ENCODE measurements at places on chromosomes 13 and 19.

DNA sequence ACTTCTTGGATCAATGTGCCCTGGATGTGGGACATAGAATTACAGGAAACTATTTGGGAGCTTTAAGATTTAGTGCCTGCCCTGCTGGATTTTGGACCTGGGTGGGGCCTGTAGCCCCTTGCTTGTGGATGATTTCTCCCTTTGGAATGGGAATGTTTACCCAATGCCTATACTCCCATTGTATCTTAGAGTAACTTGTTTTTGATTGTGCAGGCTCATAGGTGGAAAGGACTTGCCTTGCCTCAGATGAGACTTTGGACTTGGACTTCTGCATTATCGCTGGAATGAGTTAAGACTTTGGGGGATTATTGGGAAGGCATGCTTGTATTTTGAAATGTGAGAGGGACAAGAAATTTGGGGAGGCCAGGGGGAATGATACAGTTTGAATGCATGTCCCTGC lies 13.5 kb downstream of the SLC15A1 start:
- no peak for DNase-seq

DNA sequence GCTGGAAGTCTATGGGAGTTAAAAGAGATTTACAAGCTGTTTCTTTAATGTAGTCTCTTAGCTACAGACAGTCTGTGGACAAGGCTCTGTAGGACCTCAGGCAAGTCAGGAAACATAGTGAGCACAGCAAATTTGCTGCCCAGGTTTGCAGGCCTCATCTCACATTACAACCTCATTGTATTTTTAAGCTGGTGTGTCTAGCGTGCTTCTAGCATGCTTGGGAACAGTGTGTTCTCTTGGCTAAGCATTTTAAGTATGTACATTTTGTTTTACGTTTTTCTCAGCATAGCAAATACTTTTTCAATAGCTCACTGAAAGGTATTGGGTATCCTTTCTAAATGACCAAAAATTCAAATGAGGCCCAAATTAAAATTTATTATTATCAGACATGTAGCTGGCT lies 113.2 kb downstream of the STARD13 start:
- DNase-seq = no peak

DNA sequence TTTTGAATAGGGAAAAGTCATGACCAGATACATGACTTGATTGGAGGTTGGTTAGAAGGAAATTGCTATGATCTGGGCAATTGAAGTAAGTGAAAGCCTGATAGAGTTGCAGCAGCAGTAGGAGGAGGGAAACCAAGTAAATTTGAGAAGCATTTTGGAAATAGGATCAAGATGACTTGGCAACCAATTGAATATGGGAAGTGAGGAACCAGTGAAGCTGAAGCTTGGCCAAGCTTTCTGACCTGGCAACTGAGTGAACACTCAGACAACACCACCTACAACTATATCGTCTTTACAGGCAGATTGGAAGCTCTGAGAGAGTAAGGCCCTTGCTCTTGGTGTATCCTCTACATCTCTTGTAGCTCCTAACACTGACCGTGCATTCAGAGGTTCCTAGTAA lies 16.2 kb upstream of the KATNAL1 start:
- no peak for DNase-seq

GRCh38 chr19:55105237-55105636 lies 12.2 kb downstream of the PPP1R12C start:
- DNase-seq = no peak

GRCh38 chr19:40465025-40465556 lies 454 bp downstream of the BLVRB start:
- DNase-seq = peak; percentile 53

Measured in SIG-M5 (cell line).